ENCODE measurements at places on chromosomes 7 and 10.

DNA sequence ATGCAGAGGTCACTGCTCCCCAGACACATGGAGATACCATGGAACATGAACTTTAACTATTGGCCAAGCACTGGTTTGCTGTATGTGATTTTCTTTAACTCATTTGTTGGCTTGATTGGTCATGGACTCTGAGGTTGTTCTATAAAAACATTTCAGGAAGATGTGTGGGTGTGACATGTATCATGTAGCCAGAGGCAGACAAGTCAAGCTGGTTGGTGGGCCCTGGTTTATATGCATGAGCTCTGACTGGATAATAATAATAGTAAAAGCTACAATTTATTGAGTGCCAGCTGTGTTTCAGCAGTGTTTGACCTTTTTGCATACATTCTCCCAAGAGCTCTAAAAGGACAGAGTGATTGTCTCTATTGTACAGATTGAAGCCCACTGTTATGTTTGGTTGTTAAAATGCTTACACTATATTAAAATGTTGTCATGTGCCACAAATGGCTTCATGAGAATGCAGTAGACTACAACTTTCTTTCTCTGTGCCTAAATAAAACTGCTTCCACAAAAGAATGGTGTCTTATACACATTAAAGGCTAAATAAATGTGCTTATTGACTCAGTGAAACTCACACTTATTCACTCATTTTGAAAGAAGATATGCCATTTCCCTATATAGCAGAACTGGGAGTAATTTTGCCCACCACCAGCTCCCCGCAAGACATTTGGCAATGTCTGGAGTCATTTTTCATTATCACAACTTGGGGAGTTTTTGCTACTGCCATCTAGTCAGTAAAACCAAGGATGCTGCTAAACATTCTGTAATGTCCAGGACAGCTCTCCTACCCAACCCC is 243.6 kb upstream of the NFE2L3 start:
- no peak for DNase-seq

DNA sequence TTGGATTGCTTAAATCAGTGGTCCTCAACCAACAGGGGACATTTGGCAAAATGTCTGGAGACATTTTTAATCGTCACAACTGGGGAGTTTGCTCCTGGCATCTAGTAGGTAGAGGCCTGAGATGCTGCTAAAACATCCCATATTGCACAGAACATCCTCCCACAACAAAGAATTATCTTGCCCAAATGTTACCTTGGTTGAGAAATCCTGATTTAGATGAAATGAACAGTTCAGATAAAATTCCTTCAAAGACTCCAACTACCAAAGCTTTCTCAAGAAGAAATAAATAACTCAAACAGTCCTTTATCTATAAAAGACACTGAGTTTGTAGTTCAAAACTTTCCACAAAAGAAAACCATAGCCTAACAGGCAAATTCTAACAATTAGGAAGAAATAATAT is 160.9 kb downstream of the SNX13 start:
- DNase-seq: no peak

DNA sequence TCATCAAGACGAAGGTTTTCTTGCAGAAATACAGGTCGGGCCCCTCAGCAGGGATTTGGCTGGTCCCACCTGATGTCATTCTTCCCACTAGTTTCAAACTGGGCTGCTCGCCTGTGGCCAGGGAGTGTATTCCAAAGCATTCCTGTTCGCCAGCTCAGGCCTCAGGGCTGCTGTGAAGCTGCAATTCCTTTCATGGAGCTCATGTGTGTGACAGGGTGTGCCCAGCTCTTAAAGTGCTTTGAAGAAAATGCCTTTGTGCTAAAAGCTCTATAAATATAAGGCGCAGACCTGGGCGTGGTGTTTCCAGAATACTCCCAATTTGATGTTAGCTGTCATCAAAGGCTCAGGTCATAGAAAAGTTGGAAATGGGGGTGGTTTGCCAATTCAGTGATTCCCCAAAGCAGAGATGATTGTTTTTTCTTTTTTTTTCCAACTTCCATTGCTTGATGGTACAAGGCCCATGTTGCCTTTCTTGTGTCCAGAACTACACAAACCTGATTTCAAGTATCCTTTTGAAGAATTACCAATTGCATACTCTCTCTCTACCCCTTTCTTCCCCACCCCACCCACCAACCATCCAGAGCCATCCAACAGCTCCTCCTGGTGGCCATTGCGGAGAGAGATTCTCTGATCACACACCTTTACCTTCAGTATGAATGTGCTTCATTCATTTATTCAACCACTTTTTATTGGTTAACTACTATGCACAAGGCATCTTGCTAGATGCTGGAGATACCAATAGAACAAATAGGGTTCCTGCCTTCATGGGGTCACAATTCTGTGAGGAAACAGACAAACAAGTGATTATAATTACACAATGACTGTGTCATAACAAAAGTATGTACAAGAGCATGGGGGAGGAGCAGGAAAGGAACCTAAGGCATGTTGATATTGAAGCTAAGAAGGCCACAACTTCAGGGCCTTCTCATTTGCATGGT is 297.3 kb upstream of the LYZL1 start:
- DNase-seq: peak; percentile 11

- peak; percentile 53 for DNase-seq
Observed at GRCh38 chr10:80356563-80356988, at the start of the genes DYDC1 and DYDC2. Gene DYDC1 (minus strand): TSS chr10:80356755. CDS start chr10:80352601, 4,154 bp downstream. Gene DYDC2 (plus strand): TSS chr10:80356781. CDS start chr10:80362444, 5,663 bp downstream.

DNA sequence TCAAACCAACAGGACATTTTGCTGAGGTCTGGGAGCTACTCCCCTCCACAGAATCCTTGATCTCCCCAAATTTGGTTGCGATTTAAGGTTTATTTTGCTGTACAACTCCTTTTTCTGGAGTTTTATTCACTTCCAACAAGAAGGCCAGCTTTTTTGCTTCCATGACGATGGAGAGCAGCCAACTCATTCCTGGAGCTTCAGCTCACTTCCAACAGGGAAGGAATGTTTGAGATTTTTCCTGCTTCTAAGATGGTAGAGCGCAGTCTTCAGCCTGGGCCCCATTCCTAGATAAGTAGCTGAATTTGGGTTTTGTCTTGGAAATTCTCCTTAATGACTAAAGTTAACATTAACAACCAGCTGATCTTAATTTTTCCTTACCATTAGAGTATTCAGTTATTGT is 30.9 kb upstream of the CREB3L2 start:
- DNase-seq: no peak

DNA sequence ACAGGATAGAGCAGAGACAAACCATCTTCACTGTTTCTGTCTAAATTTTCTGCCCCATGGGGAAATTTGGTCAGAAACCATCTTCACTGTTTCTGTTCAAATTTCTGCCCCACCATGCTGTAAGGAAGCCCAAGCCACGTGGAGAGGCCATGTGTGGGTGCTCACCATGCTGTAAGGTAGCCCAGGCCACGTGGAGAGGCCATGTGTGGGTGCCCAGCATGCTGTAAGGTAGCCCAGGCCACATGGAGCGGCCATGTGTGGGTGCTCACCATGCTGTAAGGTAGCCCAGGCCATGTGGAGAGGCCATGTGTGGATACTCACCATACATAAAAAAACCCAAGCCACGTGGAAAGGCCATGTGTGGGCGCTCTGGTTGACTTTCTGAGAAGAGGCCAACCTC is 1088.7 kb upstream of the AUTS2 start:
- no peak for DNase-seq

GRCh38 chr7:138072726-138073125 is 3.5 kb upstream of the AKR1D1 start:
- no peak for DNase-seq

- no peak for DNase-seq
Observed at GRCh38 chr7:158614700-158615099, 27.1 kb upstream of the PTPRN2 start.

DNA sequence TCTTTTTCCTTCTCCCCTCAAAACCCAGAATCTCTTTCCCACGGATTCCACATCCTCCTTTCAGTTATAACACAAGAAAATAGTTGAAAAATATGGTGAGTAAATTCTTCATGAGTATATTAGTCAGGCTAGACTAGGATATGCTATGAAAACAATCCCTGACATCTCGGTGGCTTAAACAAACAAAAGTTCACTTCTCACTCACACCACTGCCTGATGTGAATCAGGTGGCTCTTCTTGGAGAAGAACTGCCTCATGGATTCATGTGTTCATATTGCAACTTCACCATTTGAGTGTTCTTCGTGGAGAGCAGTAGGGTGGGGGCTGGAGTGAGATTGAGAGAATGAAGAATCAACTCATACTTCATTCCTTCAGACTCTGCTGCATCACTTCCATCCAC is 204.1 kb downstream of the PHF14 start:
- no peak for DNase-seq

GRCh38 chr7:28573059-28573553 is 160.8 kb downstream of the CREB5 start:
- DNase-seq: peak; percentile 32

- DNase-seq: peak; percentile 40
Observed at GRCh38 chr7:144821067-144821466, 14.8 kb downstream of the TPK1 start.

GRCh38 chr10:1257274-1257673 is 201.1 kb downstream of the WDR37 start:
- DNase-seq: no peak

- peak; percentile 46 for DNase-seq
Observed at GRCh38 chr10:77667426-77668324, 30.1 kb upstream of the KCNMA1 start.

DNA sequence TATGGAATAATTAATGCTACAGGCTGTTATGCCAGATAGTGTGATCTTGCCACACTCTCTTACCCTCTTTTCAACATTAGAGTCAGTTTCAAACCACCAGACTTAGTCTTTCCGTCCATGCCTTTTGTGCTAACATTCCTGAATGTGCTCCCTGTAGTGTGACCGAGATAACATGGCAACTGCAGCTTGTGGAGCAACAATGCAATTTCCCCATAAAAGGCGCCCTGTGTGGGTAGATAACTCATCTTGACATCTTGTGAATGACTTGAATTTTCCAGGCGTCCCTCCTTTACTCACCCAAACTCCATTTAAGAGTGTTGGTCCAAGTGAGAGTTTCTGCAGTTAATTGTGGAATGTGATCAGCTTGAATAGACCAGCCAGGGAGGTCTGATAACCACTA is 99.6 kb downstream of the DNAH11 start:
- no peak for DNase-seq

- DNase-seq: no peak
Observed at GRCh38 chr7:114051871-114052331, 133.1 kb upstream of the PPP1R3A start.

GRCh38 chr10:83539528-83540308 is 599.6 kb upstream of the GHITM start:
- no peak for DNase-seq

DNA sequence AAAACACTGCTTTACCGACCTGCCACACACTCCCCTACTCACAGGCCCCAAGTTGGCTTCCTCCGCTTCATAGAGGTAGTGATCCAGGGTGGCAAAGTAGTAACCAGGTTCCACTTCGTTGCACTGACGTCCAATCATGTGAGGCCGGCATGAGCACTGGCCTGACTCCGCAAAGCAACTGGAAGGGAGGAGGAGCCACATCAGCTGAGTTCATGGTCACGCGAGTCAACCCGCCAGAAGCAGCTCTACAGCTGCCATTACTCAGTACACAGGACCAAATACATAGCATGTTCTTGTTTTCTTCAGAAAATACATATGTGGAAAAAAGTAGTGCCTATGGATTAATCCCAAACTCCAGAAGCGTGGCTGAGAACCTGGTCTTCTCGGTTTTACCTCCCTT is 38.5 kb downstream of the LAMB1 start:
- DNase-seq: no peak

GRCh38 chr10:29533046-29533445 is 101.7 kb downstream of the SVIL start:
- DNase-seq: no peak

GRCh38 chr7:127392566-127393367 is at the start of gene ZNF800:
Gene ZNF800 (minus strand): TSS chr7:127392708. CDS start chr7:127391557, 1,151 bp downstream.
- DNase-seq: peak; percentile 89

GRCh38 chr7:98418636-98419315 is 17.9 kb upstream of the BAIAP2L1 start:
- DNase-seq: no peak

GRCh38 chr7:132134814-132135445 is 441.3 kb downstream of the PLXNA4 start:
- no peak for DNase-seq

DNA sequence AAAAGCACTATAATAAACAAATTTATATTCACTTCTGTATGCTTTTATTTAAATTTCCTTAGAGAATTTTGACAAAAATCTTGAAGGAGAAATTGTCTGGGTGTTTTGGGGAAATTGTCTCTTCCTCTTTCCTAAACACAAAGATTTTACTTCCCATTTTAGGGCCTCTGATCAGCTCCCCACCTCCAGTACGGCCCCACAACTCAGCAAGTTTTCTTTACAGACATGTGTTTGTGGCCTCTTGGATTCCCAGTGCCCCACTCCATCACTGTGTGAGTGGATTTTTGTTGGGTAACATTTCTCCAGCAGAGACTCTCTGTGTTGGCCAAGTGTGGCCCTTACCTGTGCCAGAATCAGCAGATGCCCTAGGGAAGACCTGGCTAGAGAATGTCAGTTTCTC is 182.8 kb upstream of the CDC14C start:
- no peak for DNase-seq

DNA sequence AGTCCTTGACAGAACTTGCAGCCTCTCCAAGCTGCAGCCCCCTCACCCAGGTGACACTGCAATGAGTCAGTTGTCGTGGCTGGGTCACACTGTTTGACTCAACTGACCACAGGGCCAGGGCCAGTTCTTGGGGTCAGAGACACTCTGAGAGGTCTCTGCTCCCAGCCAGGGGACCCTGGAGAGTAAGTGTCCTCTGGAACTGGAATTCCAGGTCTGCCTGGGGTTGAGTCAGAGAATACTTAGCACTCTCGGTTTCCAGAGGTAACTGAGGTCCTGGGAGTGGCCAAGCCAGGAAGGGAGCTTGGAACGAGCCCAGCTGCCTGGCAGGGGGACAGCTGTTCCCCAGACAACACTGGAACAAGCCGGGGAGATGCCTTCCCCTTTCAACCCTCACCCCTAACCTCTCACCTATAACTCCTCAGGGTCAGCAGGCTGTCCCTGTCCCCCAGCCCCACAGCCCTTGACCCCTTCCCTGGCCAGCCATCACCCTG is 2.2 kb upstream of the MYL10 start:
- DNase-seq: no peak

DNA sequence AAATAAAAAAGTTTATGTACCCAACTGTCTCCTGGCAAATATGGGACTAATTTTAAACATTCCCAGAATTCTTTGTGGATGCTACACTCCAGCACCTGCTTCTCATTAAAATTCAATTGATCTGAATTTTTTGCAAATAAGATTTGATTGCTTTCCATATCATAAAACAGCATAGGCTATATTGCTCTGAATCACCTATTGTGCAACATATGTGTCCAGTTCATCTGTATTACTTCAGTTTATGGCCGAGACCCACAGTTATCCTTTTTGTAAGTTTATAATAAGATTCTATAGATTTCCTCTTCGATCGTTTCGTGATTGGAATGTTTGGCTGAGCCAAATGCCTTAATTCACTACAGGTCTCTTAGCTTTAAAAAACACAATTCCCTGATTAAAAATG is 351.1 kb downstream of the TFEC start:
- no peak for DNase-seq
